ENCODE measurements at places on chromosomes 2 and 18.

DNA sequence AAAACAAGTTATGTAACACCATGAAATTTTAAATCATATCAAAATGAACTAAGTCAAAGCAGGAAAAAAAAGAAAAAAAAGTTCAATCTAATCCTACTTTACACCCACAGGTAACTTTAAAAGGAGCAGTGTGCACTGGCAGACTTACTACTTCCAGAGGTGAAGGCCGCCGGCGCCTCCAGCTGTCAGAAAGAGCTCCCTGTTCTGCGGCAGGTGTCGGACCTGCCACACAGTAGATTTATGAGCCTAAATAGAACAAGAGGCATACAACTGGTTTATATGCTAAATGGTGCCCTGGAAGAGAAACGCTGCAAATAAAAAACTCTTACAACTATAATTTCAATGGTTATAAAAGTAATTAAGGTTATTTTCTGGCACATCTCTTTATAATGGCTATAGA is 23.1 kb upstream of the PNO1 start:
- DNase-seq, result no peak

GRCh38 chr2:144943293-144943941 is 423.5 kb upstream of the ZEB2 start:
- no peak for DNase-seq

DNA sequence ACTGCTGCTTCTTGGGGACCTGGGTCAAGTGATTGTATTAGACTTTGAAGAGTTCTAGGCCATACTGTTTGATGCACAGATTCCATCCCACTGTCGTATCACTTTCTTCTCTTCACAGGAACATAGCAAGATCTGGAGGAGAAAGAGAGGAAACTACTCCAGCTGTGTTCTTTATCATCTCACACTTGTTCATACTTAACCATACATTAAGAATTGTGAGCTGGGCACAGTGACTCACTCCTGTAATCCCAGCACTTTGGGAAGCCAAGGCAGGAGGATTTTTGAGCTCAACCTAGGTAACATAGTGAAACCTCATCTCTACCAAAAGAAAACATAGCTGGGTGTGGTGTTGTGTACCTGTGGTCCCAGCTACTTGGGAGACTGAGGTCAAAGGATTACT is 111.7 kb downstream of the PARD3B start:
- DNase-seq, result no peak

- no peak for DNase-seq
These were observed 65.8 kb upstream of the EDAR start for GRCh38 chr2:109054865-109055264.

GRCh38 chr2:158197940-158198339 is 96.3 kb downstream of the UPP2 start:
- DNase-seq, result no peak

DNA sequence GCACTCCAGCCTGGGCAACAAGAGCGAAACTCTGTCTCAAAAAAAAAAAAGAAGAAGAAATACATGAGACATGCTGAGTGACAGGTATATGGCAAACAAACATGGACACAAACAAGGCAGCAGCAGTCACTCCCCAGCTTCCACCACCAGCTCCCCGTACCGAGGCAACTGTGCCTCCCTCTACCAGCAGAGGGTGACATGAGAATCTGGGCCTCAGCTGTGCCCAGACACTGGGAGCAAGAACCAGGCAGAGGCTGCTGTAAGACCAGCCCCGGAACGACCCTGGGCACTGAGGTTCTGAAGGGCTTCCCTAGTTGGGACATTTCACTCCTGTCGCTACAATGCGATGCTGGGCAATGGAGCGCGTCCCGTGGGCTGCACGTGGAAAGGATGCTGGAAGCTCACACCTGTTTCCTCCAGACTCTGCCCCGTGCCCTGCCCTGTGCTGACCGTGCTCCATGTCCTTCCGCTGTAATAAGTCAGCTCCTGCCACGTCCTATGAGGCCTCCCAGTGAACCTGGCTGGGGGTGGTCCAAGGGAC is 37.1 kb downstream of the BOK start:
- DNase-seq, result no peak

- no peak for DNase-seq
These were observed 24.2 kb downstream of the PRPF40A start for GRCh38 chr2:152693033-152693432.

DNA sequence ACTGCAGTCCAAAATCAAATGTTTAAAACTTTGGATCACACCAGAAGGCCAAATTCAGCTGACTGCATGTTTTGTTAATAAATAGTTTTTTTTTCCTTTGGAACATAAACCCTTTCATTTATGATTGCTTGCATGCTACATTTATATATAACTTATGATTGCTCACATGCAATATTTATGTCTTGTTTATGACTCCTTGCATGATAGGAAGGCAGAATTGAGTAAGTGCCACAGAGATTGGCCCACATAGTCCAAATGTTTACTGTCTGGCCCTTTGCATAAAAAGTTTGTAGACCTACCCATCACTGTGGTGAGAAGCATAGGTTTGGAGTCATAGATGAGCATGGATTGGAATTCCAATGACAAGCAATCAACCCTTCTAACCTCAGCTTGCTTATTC is 30.8 kb downstream of the WDFY1 start:
- no peak for DNase-seq

DNA sequence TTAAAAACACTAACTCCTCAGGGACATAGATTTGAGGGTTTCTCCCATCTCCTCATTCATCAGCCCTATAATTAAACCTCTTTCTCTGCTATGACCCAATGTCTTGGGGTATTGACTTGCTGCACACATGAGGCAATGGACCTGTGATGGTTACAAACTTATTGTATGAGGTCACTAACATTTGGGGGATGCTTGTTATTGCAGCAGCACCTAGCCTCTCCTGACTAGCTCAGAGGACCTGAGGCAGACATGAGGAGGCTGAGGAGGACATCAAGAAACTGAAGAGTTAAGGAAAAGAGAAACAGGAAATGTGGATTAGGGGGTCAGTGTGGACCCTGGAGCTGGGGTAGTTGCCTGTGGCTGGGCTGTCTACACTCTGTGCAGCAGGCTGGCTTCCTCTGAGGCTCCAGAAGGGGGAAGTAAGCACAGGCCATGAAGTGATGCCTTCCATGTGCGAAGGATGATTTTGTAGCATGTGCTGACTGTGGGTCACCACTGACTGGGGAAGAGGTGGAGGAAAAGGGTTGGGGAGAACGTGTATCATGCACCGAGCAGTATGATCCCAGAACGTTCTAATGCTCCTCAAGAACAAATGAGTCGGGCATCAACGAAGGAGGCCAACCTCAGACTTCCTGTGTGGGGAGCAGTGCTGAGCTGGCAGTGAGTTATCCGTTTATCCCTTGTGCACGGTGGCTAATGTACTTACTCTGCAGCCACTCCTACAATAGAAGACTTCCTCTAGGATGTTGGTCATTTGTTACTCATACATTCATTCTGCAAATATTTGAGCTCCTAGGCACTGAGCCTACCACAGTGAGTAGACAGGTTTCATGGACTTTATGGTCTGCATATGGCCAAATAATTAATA is 42.1 kb upstream of the RFX8 start:
- DNase-seq, result no peak

GRCh38 chr2:222256250-222256649 is 42.5 kb downstream of the PAX3 start:
- DNase-seq, result no peak

DNA sequence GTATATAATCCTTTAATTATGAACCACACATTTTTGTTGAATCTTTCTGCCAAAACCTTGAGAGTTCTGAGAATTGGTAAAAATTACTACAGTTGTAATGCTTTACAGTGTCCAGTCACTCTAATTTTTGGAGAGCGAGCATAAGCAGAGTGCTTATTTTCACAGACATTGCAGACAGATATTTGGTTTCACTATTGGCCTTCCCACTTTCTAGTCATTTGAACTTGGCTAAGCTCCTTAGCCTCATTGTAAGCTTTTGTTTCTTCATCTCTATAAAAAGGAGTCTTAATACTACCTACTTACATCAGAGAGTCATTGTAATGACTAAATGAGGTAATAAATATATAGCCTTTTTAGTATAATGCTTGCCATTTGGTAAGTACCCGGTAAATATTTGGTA is 80.4 kb downstream of the LCLAT1 start:
- DNase-seq, result no peak

DNA sequence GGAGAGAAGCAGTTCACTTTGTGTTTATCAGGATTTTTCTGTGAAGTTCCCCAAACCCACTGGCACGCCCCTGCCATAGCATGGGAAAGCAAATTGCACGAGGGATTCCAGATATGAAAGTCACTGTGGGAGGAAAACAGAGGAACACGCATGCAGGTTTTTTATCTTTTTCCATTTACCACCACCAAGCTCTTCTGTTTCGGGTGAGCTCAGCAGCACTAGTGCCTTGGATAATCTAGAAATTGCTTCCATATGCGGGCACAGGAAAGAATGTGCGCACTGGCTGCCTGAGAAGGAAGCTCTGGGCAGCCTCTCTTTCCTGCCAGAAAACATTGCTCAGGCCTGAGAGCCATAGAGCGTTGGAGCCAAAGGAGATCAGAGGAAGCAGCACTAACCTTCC is 65.9 kb upstream of the WIPF1 start:
- no peak for DNase-seq

DNA sequence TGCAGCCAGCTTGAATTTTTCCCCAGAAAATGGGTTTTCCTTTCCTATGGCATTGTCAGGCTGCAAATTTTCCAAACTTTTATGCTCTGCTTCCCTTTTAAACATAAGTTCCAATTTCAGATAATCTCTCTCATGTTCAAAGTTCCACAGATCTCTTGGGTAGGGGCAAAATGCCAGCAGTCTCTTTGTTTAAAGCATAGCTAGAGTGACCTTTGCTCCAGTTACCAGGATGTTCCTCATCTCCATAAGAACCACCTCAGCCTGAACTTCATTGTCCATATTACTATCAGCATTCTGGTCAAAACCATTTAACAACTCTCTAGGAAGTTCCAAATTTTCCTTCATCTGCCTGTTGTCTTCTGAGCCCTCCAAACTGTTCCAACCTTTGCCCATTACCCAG is 68.3 kb downstream of the SGPP2 start:
- no peak for DNase-seq

DNA sequence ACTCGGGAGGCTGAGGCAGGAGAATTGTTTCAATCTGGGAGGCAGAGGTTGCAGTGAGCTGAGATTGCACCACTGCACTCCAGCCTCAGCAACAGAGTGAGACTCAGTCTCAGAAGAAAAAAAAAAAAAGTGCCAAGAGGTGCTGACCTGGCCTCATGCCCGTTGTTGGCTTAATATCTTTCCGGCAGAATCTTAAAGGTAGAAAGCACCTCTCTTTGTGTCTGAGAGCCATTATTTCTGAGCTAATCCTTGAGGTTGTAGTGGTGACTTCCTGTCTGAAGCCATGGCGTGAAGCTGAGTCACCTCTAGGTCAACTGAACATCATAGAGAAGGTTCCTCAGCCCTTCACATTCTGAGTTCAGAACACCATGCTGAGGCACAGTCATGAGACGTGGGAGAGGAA is 60.4 kb downstream of the WDSUB1 start:
- no peak for DNase-seq

DNA sequence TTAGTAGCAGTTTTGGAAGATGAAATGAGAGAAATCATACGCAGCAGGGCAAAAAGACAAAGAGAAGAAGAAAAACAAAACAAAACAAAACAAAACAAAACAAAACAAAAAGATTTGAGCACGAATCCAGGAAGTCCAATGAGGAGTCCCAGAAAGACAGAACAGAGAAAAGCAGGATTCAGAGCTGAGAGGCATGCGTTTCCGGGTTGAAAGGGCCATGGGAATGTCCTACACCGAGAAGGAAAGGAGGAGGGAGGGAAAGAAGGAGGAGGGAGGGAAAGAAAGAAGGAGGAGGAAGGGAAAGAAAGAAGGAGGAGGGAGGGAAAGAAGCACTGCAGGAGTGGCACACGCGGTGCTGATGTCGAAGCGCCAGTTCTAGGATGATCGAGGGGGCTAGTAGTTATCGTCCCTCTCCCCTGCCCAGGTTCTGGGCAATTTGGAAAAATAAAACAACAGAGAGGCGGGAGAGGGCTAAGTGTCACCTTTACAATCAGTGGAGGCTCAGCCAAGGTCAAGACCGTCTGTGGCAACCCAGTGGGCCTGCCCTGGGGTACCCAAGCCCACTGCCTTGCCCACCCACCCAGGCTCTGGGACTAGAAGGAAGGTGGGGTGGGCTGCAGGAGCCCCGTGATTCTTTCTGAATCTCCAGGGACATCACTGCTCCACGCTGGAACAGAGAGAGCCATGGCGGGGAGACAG is 68.4 kb downstream of the TWIST2 start:
- no peak for DNase-seq

- no peak for DNase-seq
These were observed 3.1 kb downstream of the CCL20 start for GRCh38 chr2:227816507-227817294.

- DNase-seq, result no peak
These were observed 78.7 kb upstream of the ITGA6 start for GRCh38 chr2:172348555-172349288.

GRCh38 chr2:218831378-218831990 is at the start of gene PRKAG3:
Gene PRKAG3 (minus strand): TSS chr2:218831803.
- no peak for DNase-seq

DNA sequence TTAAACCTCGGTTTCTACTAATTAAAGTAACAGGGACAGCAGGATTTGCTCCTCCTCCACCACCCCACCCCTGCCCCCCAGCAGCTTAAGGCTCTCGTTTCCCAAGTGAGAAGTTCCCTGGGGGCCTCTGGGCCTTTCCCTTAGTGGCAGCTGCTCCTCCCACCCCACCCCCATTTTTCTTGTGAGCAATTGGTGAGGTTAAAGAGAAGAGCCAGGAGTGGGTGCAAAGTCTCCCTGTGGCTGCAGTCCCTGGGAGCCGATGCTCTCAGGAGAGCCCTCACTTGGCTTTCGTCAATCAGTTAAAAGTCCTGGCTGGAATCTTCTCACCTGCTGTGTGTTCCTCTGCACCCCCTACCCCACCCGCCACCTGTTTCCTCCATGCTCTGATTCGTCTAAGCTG is 48.7 kb upstream of the AGAP1 start:
- DNase-seq, result no peak

DNA sequence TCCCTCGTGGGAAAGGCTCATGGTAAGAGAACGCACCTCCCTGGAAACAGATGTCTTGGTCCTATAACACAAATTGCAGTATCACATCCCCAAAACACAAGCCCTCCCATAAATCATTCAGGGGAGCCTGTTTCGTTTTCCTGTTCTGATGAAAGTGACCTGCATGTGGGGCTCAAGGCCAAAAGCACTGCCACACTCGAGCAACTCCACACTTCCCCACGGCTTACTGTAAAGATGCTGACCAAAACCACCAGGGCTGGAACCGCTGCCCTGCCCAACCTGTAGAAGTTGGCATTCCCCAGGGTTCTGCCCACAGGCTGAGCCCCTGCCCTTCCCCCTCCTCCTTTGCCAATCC is 139.7 kb downstream of the BCL11A start:
- DNase-seq, result no peak
